ENCODE measurements at places on chromosomes 5 and 9.
A peak's percentile ranks its signal among the peaks of the same experiment; 100 is the strongest.

GRCh38 chr9:116592970-116593369 lies 94.1 kb upstream of the TRIM32 start:
- DNase-seq: no peak

DNA sequence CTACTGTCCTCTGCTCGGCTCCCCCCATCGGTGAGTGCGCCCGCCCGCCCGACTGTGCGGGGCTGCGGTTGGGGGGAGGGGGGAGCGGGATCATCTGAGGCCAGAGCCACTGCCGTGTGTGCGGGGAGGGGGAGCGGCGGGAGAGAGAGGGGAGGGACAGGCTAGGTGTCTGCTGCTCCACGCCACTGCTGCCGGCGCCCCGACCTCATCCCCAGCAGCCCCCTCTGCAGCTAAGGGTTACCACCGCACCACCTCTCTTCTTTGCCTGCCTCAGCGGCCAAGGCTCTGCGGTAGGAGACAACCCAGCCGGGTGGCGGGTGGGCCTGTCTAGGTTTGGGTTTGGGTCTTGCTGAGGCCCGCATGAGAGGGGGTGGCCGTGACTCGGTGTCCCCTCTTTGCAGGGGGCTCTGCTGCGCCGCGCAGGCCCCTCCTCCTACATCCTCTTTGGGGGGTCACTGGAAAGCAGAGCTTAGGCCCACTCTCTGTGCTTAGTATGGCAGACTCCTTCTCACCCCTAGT lies 670 bp upstream of the PURA start:
- peak; percentile 2 for DNase-seq

- no peak for DNase-seq
Observed at GRCh38 chr9:107938801-107939386, 449.3 kb upstream of the KLF4 start.

DNA sequence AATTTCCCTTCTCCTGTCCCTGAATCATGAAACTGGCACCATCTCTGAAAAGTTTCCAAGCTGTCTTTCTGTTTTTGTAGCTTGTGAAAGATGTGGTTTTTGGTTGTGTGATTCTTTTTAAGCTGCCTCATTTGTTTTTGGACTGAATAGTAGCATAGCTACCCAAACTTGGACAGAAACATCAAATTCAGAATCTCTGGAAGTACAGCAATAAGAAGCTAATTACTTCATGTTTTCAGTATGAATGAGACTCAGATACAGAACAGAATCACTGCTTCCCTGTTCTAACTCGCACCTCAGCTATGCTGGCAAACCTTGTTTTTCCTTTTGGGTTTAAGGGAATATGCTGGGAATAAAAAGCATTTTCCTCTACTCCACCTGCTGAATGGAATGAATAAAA lies 101.0 kb downstream of the FGF1 start:
- DNase-seq: no peak

- DNase-seq: no peak
Observed at GRCh38 chr9:129351642-129352145, 173.6 kb upstream of the IER5L start.

DNA sequence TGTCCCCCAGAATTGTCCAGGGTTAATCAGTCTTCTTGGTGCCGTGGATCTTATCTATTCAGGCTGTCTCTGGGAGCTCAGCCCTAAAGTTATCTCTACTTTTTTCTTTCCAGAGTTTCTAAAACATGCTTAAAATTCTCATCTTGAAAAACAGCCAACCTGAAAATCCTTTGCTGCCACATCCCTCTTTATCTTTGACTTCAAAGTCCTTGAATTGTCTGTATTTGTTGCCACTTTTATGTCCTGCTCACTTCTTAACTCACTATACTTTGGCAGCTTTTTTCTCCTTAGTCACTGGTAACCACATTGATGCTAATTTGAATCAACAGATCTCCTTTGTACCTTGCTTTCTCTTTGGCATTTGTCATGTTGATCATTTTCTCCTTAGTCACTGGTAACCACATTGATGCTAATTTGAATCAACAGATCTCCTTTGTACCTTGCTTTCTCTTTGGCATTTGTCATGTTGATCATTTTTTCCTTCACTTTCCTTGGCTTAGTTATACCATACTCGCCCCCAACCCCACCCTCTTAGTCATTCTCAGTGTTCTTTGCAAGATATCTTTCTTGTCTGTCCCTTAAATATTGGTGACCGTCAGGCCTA lies 8.5 kb downstream of the DMXL1 start:
- peak; percentile 26 for DNase-seq

DNA sequence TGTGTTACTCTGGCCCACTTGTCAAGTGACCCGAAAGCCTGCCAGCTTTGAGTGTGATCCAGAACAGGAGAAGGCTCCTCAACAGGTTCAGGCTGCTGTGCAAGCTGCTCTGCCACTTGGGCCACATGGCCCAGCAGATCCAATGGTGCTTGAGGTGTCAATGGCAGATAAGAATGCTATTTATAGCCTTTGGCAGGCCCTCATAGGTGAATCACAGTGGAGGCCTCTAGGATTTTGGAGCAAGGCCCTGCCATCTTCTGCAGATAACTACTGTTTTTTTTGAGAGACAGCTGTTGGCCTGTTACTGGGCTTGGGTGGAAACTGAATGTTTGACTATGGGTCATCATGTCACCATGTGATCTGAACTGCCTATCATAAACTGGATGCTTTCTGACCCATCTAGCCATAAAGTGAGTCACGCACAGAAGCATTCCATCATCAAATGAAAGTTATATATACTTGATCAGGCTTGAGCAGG lies 180.8 kb downstream of the CARTPT start:
- no peak for DNase-seq

GRCh38 chr5:133611357-133612248 lies 738 bp downstream of the FSTL4 start:
- no peak for DNase-seq

DNA sequence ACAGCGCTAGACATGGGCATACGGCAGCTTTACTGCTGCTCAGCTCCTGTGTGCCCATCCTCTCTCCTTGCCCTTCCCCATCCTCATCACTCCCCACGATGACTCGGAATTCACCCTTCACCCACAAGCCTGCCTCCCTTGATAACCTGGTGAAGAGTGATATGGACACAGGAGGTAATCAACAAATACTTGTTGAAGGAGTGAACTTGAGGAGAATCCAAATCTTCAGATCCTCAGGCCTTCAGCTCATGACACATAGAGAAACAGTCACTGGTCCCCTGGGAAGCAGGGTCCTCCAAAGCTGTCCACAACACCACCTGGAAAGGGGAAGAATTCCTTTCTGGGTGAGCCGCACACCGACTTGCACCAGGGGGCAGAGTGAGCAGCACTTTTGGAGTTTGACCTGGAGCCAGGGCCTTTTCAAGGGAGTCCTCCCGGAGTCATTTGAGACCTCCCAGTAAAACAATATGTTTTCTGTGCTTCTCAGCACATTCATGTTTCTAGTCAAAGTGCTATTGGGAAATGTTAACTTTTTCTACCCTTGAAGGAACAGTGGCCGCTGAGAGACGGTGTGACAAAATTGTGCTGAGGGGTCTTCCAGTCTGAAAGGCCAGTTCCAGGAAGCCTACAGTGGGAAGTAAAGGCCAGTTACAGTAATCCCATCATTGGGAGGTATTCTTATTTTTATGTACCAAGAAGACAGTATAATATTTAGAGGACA lies 332.3 kb downstream of the CWC27 start:
- no peak for DNase-seq

DNA sequence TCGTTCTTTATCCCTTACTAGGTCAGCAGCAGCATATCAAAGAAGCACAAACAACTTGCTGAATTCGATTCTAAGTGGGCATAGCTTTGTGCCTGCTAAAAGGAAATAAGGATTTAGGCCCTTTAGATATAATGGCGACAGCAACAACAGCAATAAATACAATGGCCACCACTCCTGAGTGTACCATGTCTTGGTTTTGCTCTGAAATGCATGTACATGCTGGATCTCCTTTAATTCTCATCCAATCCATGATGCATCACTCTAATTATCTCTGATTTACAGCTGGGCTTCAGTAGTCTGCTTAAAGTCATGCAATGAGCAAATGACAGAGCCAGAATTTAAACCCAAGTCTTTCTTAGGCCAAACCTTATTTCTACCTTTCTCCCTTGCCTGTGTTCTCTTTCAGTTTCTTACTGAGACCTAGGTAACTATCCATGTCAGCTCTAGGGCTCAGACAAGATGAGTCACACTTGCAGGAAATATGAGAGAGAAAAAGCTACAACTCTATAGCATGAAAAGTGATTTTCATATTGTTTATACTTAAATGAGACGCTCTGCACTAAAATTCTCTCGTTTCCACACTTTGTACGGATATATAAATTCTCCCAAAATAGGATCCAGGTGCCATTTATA lies 111.8 kb downstream of the HMHB1 start:
- DNase-seq: no peak

DNA sequence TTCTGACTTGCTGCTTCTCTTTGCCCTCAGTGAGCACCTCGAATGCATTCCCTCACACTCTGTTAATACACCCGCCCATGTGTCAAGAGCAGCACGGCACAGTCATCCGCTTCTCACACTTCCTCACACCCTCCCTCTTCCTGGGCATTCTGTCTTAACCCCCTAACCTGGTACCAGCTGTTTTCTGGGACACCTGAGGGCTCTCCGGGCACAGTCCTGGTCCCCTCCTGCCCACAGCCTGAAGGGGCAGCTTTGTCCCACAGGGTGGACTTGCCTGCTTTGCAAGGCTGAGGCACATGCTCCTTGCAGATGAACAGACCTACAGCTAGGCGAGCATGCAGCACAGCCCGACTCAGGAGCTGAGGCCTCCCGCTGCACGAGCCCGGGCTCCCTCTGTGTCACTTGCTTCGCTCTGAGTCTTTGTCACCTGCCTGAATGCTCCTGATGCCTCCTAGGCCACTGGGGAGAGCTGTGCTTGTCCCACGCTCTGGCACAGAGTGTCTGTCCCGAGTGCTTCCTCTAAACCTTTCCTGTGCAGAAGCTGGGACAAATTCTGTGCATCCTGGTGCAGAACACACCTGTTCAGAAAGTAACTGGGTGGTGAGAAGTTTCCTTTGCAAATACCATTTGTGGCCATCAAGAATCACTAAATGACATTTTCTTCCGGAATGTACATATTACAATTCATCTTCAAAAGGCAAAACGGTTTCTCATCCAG lies 47.8 kb downstream of the AHRR start:
- DNase-seq: no peak

DNA sequence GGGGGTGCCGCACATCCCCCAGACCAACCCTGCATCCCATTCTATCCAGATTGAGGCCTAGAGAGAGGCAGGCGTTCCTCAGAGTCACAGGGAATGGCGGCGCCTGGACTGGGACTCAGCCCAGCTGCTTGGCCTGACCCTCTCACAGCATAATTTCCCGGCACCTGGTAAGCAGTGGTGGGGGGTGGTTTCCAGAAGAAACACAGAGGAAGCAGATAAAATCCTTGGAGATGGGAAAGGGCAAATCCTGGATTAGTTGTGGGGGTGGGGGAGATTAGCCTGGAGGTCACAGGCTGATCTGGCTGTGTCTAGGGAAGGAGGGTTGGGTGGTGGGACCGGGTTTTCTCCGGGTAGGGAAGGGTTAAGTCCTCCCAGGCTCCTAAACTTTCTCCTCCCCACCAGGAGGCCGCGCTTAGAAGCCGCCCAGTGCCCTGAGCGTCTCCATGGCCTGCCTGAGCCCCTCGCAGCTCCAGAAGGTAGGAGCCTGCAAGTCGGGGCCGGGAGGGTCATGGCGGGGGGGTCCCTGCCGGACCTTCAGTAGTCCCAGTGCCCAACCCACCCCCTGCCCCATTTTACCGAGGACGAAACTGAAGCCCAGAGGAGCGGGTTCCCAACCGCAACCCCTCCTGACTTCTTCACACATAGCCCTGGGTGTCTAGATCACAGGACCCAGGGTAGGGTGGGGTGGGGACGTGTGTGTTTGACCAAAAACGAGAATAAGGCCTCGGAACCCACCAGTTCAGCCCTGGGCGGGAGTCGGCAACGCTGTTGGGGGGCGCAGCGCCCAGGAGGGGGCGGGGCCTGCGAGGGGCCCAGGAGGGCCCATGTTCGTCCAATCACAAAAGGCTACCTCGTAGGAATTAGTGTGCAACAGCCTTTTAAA lies 1.3 kb downstream of the PHYHD1 start:
- no peak for DNase-seq

- DNase-seq: no peak
Observed at GRCh38 chr9:14218253-14218652, 95.7 kb downstream of the NFIB start.

DNA sequence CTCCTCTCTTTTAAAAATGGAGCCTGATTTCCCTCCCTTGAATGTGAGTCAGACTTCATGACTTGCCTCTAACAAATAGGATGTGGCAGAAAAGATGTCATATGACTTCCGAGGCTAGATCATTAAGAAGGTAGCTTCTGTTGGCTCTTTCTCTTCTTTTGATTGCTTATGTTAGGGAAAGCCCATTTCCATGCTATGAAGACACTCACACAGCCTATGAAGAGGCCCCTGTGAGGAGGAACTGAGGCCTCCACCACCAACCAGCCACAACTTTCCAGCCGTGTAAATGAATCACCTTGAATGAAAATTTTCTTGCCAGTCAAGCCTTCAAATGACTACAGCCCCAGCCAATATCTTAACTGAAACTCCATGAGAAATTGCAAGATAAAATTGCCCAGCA lies 413.4 kb downstream of the TMEM38B start:
- no peak for DNase-seq

GRCh38 chr5:77396017-77396416 lies 96.1 kb downstream of the WDR41 start:
- DNase-seq: no peak

DNA sequence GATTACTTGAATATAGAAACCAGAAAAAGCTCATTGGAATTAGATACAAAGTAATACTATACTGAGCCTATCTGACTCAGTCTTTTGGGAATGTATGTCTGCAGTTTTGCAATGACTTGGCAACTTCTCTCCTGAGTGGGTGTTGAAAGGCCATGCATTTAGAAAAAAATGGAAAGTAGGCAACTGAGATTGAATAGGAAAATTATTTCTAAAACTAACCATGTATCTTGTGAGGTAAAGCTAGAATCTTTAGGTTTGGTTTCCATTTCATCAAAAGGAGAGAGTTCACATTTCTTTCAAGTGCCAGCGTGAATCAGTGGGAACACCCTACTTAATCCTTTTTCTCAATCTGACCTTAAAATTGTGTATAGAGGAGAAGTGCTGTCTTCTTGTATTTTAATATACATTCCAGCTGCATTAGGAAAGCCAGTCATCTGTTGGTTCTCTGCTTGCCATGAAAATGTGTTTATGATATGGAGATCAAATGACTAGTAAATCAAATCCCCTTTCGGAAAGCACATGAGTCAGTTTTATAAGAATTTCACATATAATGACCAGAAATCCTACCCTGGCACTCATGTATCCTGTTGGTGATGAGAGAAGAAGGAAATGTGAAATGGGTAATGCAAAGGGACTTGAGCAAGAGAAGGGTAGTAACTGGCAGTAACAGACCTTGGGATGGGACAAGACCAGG lies 30.4 kb downstream of the NFX1 start:
- DNase-seq: no peak
